ENCODE measurements at places on chromosomes 13 and 19.

- DNase-seq, result no peak
Observed at GRCh38 chr19:40799558-40800338, 757 bp downstream of the EGLN2 start.

GRCh38 chr19:8614455-8614854, 3.9 kb upstream of the ADAMTS10 start:
- no peak for DNase-seq

DNA sequence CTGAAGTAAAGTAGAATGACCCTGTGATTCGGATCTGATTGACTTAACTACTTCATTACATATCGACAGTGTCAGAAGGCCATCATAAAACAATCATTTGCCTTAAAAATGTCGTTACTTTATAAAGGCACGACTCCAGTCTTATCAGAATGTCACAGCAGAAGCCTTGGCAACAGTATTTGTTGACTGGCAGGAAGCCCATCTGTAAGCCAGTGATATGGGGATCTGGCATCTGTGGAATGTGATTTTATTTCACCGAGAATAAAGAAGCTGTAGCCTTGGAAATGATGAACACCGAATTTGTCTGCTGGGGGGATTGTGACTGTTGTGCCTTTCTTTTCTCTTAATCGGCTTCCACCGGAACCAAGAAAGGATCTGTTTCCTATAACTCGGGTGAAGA, 362.5 kb downstream of the TDRD3 start:
- DNase-seq, result no peak

- no peak for DNase-seq
Observed at GRCh38 chr13:43663474-43664090, 123.2 kb downstream of the ENOX1 start.

- no peak for DNase-seq
Observed at GRCh38 chr13:102724923-102725322, 30.1 kb upstream of the METTL21C start.

GRCh38 chr19:30824809-30825208, 452.6 kb downstream of the ZNF536 start:
- no peak for DNase-seq

DNA sequence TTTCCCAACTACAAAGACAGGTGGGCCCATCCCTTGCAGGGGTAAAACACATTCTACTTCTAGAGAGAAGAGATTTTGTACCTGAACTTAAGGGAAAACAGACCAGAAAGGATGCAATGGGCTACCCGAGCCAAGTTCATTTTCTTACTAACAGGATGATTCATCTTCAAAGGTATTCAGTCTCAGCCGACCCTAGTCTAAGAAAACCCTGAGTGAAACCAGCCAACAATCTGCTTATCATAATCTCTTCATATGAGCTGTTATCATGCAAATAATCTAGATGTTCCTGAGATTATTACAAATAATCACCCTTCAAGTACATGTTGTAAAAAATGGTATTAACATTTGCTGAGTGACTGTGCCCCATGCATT, 15.6 kb downstream of the PABPC3 start:
- no peak for DNase-seq

- no peak for DNase-seq
Observed at GRCh38 chr19:37931881-37932655, 25.1 kb downstream of the SIPA1L3 start.

GRCh38 chr13:38045278-38046048, 175.9 kb upstream of the TRPC4 start:
- DNase-seq, result no peak

- DNase-seq, result no peak
Observed at GRCh38 chr19:38730470-38730730, 13.9 kb downstream of the CAPN12 start.

- no peak for DNase-seq
Observed at GRCh38 chr19:17933414-17934129, 757 bp downstream of the CCDC124 start.

DNA sequence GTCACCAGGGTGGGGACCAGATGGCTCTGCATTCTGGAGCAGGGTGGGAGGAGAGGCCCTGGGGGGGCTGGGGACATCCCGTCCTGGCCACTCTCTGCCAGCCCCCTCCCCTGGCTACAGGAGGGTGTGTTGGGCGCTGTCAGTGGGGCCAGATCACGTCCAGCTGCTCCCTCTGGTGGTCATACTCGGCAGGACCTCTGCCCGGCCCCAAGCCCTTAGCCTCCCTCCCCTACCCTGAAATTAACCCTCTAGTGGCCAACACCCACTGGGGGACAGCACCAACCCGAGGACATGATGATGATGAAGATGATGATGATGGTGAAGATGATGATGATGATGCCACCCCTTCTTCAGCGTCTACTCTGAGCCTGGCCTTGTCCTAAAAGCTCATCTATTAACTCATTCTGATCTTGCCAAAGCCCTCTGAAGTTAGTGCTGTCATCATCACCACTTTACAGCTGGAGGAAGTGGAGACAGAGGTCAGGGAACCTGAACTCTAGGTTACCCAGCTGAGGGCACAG, 590 bp upstream of the LGI4 start:
- peak; percentile 50 for DNase-seq

DNA sequence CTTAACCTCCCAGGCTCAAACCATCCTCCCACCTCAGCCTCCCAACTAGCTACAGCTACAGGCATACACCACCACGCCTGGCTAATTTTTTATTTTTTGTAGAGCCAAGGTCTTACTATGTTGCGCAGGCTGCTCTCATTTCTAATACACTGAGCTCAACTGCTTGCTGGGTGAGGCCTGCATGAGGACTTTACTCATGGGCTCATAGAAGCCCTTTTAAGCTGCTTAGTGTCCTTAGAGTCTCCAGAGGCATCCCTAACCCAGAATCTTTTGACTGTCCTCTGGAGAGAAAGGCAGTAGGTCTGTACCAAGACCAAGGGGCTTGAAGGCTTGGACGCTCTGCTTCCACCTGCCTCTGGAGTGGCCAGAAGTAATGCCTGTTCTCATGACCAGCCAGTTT, 141.6 kb downstream of the TM9SF2 start:
- no peak for DNase-seq

GRCh38 chr19:38545596-38545995, 72.2 kb downstream of the MAP4K1 start:
- no peak for DNase-seq

DNA sequence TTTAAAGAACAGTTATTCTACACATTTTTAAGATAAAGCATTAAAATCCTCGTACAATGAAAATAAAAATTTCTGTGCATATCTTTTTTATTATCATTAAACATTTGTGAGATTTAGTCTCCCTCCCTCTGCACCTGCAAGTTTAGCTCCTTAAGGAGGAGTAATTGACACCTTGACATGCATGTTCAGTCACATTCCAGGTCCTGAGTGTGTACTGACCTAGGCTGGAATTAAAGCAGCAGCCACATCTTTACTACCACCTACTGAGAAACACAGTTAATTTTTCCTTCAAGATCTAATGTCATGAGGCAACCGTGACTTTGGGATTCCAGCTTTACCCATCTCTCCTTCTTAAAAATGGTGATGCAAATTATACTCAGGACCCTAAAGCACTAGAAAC, 123.1 kb upstream of the FREM2 start:
- no peak for DNase-seq

Data from activated T-cell treated with anti-CD3 and anti-CD28 coated beads for 1 hour (primary cell).